H1 (cell line): ENCODE measurements at places on chromosomes 5 and 9. TPM values are rescaled to one million over a fixed set of nuclear protein-coding genes. Genes with fewer than 3 reads are reported as not detected.

The BAAT gene
- total RNA-seq: 0.17 TPM in 1 of 2 replicates, not detected in the other

The ANKDD1B gene
- 0.22 TPM in 1 of 2 replicates, not detected in the other for total RNA-seq

The FCN1 gene
- not detected in 2 replicates for total RNA-seq

The CCDC180 gene
- total RNA-seq: 3.6 and 8.2 TPM in 2 replicates

The CFAP77 gene
- 0.52 and 0.63 TPM in 2 replicates for total RNA-seq

The CEL gene
- total RNA-seq: 2.5 and 3.4 TPM in 2 replicates

GRCh38 chr5:78504704-78505677 lies 143.6 kb downstream of the LHFPL2 start:
- H3K4me3 ChIP-seq: no peak overlapping the region
- no peaks in the 10 kb centered on the region for H3K36me3 ChIP-seq
- H3K4me1 ChIP-seq: peaks cover 13% of the 10 kb centered on the region
- H3K27ac ChIP-seq: no peak overlapping the region
- H3K27me3 ChIP-seq: no peaks in the 10 kb centered on the region
- no peak for DNase-seq

DNA sequence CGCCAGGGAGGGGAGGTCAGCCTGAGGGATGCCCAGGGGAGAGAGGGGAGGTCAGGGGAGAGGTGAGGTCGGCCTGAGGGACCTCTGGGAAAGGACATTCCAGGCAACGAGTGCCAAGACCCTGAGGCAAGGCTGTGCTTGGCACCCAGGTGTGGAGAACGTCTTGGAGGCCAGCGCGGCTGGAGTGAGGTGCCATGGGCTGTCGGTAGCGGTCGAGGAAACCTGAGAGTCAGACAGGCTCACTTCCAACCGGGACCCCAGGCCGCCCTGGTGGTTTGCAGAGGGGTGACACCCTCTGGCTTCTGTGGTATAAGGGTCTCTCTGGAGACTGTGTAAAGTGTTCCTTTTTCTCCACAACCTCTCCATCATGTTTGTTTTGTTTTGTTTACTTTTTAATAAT lies 82.9 kb downstream of the CACNA1B start:
- H3K4me1 ChIP-seq: no peaks in the 10 kb centered on the region
- H3K27me3 ChIP-seq: no peaks in the 10 kb centered on the region
- H3K36me3 ChIP-seq: peaks cover 3% of the 10 kb centered on the region; the same call in 1 of the 2 replicates

GRCh38 chr5:67081261-67081660 lies 115.3 kb downstream of the CD180 start:
- no peak overlapping the region for H3K27ac ChIP-seq
- no peaks in the 10 kb centered on the region for H3K36me3 ChIP-seq
- H3K27me3 ChIP-seq: no peaks in the 10 kb centered on the region
- no peak for DNase-seq

DNA sequence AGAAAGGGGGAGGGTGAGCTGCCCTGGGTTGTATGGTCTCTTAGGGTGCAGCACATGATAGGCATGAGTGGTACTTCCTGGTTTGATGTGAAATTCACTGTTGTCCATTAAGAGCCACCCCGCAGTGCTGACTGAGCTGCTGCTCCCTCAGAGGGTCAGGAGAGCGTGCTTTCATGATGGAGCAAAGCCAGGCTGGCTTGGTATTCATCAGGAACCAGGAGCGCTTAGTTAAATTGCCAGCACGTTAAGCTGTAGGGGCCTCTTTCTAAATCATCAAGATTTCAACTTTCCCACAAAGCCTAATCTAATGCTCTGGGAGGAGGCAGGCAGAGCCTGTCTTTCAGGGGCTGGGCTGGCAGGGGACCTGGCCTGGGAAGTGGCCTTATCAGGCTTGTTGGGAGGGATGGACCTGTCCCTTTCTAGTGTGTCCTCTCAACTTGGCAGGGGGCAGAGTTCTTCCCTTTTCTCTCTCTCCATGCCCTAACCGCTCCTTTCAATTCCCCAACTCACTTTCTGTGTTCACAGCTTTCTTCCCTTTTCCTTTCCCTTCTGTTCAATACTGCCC lies 7.9 kb downstream of the CYSTM1 start:
- H3K27me3 ChIP-seq: no peaks in the 10 kb centered on the region
- no peaks in the 10 kb centered on the region for H3K36me3 ChIP-seq
- no peak for DNase-seq
- H3K27ac ChIP-seq: no peak overlapping the region

DNA sequence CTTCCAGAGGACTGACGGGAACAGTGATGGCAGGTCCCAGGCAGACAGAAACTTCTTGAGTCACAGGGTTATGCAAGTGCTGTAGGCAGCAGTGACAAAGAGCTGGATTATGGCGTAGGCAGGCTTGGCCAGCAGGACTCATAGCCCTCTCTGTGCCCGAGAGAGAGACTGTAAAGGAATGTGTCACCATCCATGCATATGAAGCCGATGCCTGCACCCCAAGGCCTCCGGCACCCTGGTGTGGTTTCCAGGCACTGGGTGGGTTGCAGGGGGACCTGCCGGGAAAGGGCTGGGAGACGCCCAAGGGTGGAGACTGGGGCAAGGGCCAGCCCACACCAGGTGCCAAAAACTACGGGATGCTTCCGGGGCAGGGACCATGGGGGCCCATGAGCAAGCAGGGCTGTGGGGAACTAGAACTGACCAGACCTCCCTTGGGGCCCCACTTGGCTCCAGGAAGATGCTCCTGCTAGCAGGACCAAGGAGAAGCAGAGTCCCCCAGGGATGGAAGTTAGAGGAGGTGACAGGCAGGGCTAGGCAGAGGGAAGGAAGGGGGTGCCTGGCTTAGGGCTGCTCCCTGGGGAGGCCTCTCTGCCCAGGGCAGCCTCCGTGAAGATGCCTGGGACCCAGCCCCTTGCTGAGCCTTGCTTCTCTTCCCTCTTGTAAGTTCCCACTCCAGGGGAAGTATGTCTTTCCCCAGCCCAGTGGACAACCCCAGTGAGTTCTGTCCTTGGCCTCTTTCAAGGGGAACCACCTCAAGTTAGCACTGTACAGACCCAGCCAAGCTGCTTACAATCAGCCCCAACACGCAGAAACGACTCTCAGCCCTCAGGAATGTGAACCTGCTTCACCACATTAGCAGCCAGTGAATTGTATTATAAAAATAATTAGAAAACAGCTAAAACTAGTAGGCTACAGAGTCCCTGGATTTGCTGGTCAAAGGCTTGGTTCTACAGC lies 10.5 kb upstream of the IPPK start:
- H3K27ac ChIP-seq: no peak overlapping the region
- DNase-seq: no peak
- H3K27me3 ChIP-seq: no peaks in the 10 kb centered on the region

GRCh38 chr9:117000834-117001233 lies 313.7 kb downstream of the TRIM32 start:
- H3K4me3 ChIP-seq: no peak overlapping the region
- DNase-seq: no peak
- no peaks in the 10 kb centered on the region for H3K36me3 ChIP-seq

DNA sequence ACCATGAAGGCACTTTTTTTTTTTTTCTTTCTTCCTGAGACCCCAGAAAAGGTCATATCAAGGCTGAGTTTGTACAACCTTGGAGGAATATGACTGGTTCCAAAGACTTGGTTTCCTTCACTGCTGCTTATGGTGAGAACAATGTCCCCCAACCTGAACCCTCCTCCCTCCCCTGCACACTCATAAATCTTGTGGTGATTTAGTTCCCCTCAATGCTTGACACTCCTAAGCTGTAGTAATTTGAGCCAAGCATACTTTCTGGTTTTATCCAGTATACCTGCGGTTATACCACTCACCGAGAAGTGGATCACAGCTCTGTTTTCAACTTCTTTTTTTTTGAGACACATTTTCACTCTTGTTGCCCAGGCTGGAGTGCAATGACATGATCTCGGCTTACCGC lies 149.9 kb upstream of the KLF4 start:
- H3K4me3 ChIP-seq: no peak overlapping the region
- H3K27ac ChIP-seq: no peak overlapping the region
- H3K4me1 ChIP-seq: peaks cover 5% of the 10 kb centered on the region
- no peak for DNase-seq
- H3K27me3 ChIP-seq: peaks cover 6% of the 10 kb centered on the region; the same call in 1 of the 2 replicates
- no peaks in the 10 kb centered on the region for H3K36me3 ChIP-seq

DNA sequence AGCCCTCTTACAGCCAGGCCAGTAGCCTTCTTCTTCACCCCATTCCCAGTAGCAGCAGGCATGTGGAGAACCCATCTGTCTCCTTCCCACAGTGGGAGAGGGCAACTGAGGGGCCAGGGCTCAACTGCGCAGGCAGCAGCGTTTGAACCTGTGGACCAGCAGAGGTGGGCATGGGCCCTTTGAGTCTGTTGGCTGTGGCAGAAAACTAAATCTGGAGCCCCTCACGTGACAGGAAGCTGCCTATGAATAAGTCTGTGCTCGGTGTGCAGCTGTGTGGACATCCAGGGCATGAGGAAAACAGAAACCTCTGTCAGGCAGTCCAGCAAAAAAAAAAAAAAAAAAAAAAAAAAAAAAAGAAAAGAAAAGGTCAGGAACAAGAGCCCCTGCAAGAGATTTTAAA lies 189.2 kb upstream of the NR3C1 start:
- no peaks in the 10 kb centered on the region for H3K36me3 ChIP-seq
- H3K4me3 ChIP-seq: no peak overlapping the region
- no peak for DNase-seq
- H3K27me3 ChIP-seq: no peaks in the 10 kb centered on the region

- no peaks in the 10 kb centered on the region for H3K4me1 ChIP-seq
- no peak for DNase-seq
- no peak overlapping the region for H3K27ac ChIP-seq
- H3K4me3 ChIP-seq: no peak overlapping the region
- no peaks in the 10 kb centered on the region for H3K27me3 ChIP-seq
These were observed 140.5 kb downstream of the ENTREP1 start for GRCh38 chr9:69465473-69465872.

DNA sequence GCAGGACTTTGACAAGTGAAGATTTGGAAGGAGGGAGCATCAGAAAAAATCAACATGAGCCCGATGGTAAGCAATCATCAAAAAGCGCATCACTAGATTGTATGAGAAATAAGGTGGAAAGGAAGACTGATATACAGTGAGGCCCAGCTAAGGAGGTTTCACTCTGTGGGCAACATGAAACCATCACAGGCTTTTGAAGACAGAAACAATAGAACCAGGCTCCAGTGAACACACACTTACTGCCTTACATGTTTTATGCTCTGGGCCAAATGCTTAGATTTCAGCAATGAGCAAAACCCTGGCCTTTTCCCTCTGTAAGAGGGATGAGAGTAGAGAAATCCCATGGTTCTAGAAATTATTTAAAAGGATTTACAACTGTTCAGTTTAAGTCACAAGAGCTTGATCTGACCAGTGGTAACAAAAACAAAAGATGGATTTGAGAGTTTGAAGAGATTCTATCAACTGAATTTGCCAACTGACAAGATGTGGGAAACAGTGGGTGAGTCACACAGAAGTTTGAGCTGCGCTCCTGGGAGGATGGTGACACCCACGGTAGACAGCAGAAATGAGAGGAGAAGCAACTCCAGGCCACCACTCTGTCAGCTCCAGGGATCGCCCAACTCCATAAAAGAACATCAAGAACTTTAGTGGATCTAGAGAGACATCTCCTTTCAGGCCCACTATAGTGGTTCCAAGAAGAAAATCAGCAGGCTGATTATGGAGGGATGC lies 261.8 kb downstream of the MCTP1 start:
- no peak overlapping the region for H3K27ac ChIP-seq
- DNase-seq: no peak
- H3K36me3 ChIP-seq: no peaks in the 10 kb centered on the region
- peaks cover 4% of the 10 kb centered on the region for H3K4me1 ChIP-seq
- no peak overlapping the region for H3K4me3 ChIP-seq

- no peaks in the 10 kb centered on the region; the same call in 1 of the 2 replicates for H3K27me3 ChIP-seq
- peaks cover 9% of the 10 kb centered on the region for H3K4me1 ChIP-seq
- no peak overlapping the region for H3K27ac ChIP-seq
- H3K36me3 ChIP-seq: no peaks in the 10 kb centered on the region
- no peak for DNase-seq
These were observed 49.7 kb downstream of the OLFM1 start for GRCh38 chr9:135136991-135137832.

GRCh38 chr5:125987677-125988255 lies 435.4 kb upstream of the GRAMD2B start:
- DNase-seq: peak; percentile 9
- H3K27ac ChIP-seq: no peak overlapping the region
- H3K4me3 ChIP-seq: no peak overlapping the region
- H3K27me3 ChIP-seq: no peaks in the 10 kb centered on the region

DNA sequence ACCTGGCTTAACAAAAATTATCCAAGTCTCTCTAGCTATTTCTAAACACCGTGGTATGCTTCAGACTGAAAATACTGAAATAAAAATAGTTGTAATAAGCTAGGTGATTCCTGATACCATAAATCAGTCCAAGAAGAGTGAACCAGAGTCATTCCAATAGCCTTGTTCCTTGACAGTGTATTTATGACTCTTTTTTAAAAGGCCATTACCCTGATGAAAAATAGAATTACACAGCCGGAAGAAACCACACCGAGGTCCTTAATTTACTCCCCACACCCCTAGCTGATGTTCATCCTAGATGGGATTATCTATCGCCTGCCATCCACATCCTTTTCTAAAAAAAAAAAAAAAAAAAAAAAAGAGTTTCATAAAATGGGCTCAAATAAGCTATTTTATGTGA lies 457.6 kb upstream of the GRAMD2B start:
- no peak overlapping the region for H3K4me3 ChIP-seq
- H3K36me3 ChIP-seq: no peaks in the 10 kb centered on the region
- no peaks in the 10 kb centered on the region for H3K27me3 ChIP-seq
- no peak overlapping the region for H3K27ac ChIP-seq

- no peaks in the 10 kb centered on the region for H3K27me3 ChIP-seq
- no peak for DNase-seq
- H3K4me3 ChIP-seq: no peak overlapping the region
- peaks cover 7% of the 10 kb centered on the region for H3K4me1 ChIP-seq
These were observed 2.9 kb upstream of the ERAP2 start for GRCh38 chr5:96873449-96873848.

- no peak for DNase-seq
- H3K27ac ChIP-seq: no peak overlapping the region
- peaks cover 18% of the 10 kb centered on the region; the same call in 1 of the 2 replicates for H3K27me3 ChIP-seq
- H3K4me3 ChIP-seq: no peak overlapping the region
These were observed 18.5 kb upstream of the SMIM32 start for GRCh38 chr5:136211282-136212040.

DNA sequence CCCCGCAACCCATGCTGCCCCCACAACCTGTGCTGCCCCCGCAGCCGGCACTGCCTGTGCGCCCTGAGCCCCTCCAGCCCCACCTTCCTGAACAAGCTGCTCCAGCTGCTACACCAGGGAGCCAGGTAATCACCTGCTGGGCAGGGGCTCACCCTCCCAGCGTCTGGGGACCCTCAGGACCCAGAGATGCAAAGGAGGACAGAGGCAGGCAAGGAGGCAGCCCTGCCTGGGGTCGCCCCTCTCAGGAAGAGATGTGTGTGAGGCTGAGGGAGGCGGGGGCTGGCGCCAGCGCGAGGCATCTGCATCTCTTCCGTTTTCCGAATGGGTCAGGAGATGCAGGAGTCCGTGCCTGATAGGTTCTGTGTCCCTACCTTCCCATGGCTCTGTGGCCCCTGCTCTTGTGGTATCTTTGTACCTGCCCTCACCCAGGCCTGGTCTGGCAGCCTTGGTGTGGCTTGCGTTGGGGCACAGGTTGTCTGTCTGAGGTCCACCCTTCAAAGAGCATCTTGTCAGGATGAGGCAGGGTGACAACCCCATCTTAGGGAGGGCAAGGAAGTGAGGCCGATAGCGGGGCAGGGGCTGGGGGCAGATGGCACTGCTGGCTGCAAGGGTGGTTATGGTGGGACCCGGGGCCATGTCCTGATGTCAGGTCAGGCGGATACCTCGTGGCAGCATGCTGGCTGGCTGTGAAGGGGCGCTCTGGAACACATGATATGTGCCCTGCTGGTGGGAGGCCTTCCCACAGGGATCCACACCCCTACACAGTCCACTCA lies 75.7 kb downstream of the WNK2 start:
- H3K4me1 ChIP-seq: no peaks in the 10 kb centered on the region
- no peak overlapping the region for H3K4me3 ChIP-seq
- no peaks in the 10 kb centered on the region; the same call in none of the 2 replicates for H3K36me3 ChIP-seq
- DNase-seq: no peak
- no peaks in the 10 kb centered on the region for H3K27me3 ChIP-seq
